NCI-H1417 treated with DMSO at 0.1 percent for 48 hours (cell line): ENCODE measurements at places on chromosomes 12 and 14.

DNA sequence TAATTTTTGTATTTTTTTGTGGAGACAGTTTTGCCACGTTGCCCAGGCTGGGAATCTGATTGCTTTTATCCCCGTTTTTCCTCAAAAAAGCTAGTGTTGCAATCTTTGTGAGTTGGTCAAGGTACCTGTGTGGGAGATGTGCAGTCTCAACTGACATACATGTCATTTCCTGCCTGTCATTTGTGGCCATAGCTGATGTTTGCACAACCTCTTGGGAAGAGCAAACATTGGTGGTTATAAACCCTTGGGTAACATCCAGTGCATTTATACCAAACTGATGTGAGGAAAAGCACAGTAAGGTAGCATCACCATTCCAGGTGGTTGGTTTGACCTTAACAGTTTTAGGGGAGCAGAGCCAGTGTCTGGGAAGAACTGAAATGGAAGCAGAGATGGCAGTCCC, 54.7 kb downstream of the ATG14 start:
- DNase-seq = no peak

DNA sequence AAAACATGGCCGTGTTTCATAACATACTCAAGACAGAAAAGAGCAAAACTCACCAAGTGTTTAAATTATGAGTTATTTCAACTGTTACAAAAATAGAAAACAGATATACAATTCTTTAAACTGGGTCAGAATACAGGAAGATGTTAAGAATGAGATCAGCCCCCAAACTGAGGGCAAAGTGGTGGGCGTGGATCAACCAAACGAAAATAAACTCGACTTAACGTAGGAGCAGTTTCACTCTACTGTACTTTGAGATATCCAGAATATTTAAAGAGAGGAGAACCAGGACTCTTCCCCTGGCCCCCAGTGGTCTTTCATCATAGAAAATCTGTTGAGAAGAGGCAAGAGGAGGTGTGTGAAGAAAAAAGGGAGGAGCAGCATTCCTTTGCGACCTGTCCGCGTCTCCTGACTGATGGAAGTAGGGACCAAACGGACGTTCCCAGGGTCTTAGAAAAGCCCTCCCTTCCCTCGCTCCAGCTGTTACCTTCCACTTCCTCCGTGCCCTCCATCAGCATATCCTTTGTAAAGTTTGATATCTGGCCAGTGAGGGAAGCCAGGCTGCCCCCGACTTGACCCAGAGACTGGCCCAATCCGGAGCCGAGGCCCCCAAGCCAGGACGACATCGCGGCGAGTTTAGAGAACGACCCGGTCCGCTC, 668 bp downstream of the TRIP11 start:
- DNase-seq = no peak

- no peak for DNase-seq
These were observed 33.2 kb upstream of the HELB start for GRCh38 chr12:66269142-66269541.

DNA sequence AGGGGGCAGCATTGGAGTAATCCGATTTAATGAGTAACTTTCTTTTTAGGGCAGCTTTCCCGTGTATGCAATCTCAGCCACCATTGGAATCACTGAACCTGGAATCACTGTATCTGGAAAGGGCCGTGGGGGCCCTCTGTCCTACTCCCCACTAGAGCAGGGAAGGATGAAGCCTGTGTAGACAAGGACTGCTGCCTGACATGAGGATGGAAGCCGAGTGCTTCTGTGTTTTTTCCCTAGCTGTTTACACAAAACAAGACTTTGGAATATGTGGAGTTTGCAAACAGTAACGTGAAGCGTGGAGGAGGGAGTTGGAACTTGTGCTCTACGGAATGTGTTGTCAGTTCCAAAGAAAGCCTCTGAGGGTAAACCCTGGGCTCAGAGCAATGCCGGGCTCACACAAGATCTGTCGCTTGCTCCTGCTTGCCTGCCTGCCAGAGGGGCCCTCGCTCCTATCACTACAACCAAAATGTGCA, 32.4 kb upstream of the HDAC7 start:
- no peak for DNase-seq

- no peak for DNase-seq
These were observed 30.4 kb upstream of the VWF start for GRCh38 chr12:6154730-6155459.

DNA sequence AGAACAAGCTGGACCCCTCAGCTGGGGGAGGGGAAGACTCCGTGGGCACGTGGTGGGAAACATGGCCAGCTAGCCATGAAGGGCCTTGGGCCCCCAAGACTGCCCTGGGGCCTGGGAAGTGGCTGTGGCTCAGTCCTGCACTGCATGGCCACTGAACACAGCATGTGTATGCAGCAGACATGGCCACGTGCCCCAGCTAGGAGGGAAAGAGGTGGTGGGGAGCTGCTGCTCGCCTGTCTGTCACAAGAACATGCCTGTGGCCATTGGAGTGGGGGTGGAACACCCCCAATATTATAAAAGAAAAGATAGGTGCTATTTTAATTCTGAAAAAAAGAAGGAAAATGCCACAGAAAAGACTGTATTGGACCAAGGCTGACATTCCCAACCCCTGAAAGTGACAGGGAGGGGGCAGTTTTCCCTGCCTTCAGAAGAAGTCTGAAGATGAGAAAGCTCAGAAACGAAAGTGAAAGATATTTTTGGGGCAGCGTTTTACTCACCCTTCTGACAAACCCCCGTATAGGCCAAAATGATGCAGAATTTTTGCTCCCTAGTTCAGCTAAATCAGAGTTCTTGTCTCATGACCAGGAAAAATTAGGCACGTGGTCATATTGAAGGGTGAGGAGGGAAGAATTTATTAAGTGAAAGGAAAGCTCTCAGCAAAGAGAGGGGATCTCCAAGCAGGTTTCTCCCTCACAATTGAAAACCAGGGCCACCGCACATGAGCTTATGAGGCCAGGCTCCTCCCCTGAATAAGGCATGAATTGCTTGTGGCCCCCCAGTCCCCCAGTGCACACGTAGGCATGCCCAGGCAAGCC, 35.2 kb upstream of the PCNX1 start:
- no peak for DNase-seq

DNA sequence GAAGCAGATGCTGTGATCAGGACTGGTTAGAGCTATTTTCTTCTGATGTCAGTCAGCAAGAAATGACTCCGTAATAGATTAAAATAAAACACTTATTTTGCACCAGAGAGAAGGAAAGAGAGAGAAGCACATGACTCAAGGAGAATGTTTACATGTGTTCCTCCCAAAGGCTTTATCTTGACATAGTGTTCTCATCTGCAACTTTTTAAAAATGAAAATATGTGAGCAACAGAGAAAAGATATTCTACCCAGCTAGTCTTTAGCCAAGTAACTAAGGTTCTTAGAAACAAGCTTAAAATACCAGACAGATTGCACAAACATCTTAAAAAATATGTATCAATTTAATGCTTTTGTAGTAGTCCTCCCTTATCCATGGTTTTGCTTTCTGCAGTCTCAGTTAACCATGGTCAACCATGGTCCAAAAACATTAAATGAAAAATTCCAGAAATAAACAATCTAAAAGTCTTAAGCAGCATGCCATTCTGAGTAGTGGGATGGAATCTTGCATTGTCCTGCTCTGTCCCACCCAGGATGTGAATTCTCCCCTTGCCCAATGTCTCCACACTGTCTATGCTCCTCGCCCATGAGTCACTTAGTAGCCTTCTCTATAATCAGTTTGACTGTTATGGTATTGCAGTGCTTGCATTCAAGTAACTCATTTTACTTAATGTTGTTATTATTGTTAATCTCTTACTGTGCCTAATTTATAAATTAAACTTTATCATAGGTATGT, 9.9 kb downstream of the SERPINA10 start:
- DNase-seq = no peak

- DNase-seq = no peak
These were observed 271.4 kb downstream of the RPS29 start for GRCh38 chr14:49314737-49315136.

- DNase-seq = no peak
These were observed 111.8 kb upstream of the MED13L start for GRCh38 chr12:116389326-116389725.

DNA sequence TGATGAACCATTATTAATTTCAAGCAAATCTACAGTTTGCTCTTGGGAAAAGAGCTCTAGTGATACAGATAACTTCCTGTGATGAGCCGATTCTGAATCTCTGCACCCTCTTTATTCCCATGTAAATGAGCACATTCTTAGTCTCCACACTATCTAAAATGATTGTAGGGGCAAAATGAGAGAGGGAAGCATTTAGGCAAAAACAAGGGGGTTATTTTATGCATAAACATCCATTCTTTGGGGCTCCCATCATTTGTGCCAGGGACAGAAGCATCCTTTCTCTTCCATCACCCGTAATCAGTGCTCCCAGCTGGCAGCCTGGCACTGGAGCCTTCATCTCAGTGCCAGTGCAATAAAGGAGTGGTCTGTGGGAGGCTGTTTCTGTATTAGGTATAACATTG, 1.7 kb upstream of the GPD1 start:
- DNase-seq = no peak

DNA sequence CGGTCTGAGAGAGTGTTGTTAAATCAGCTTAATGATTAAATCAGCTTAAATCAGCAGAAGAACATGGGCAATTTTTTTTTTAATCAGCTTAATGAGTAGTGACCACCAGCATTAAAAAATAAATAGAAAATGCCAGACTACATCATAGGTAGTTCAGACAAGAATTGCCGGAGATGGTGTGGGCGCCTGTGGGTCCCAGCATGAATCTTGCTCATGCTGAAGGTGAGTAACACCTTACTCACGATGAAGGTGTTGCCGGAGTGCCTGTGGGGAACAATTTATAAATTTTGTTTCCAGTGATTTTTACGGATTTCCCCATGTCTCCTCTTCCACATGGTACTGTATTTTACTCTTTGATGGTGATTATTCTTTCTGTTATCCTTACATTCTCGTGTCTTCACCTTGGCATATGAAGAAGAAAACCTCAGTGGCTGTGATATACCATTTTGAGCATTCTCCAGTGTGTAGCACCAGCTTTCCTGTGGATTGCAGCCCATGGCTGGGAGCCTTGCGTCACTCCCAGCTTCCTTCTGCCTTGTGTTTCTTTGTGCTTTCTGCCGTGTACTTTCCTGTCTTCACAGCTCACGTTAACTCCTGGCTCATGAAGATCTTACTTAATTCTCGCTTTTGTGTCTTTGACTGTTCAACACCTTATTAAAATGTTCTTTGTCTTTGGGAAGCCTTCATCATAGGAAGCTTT, 4.7 kb downstream of the TDRD9 start:
- DNase-seq = no peak

DNA sequence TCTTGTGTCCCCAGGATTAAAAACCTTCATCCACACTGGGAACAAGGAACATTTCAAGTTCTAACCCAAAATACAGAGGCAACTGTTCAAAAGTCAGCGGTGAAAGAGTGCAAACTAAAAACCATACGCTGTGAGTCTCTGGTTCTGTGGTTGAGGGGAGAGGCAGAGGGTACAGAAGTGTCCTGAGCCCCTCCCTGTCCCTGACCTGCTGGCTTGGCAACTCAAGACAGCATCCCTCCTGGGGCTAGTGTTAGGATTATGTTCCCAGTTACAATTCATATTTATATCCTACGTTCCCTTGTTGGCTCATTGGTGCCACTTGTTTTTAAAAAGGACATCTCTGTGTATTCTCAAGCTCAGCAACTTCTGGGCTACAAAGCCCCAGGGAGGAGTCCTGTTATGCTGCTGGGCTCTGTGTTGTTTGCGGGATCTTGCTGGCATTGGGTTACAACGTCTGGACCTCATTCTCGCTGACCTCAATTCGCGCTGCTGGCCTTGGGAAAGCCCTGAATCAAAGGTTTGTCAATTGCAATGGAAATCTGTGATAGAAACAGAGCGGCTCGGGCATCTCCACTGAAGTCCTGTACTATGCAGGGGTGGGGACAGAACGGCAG, 420.8 kb downstream of the FUT8 start:
- DNase-seq = no peak

DNA sequence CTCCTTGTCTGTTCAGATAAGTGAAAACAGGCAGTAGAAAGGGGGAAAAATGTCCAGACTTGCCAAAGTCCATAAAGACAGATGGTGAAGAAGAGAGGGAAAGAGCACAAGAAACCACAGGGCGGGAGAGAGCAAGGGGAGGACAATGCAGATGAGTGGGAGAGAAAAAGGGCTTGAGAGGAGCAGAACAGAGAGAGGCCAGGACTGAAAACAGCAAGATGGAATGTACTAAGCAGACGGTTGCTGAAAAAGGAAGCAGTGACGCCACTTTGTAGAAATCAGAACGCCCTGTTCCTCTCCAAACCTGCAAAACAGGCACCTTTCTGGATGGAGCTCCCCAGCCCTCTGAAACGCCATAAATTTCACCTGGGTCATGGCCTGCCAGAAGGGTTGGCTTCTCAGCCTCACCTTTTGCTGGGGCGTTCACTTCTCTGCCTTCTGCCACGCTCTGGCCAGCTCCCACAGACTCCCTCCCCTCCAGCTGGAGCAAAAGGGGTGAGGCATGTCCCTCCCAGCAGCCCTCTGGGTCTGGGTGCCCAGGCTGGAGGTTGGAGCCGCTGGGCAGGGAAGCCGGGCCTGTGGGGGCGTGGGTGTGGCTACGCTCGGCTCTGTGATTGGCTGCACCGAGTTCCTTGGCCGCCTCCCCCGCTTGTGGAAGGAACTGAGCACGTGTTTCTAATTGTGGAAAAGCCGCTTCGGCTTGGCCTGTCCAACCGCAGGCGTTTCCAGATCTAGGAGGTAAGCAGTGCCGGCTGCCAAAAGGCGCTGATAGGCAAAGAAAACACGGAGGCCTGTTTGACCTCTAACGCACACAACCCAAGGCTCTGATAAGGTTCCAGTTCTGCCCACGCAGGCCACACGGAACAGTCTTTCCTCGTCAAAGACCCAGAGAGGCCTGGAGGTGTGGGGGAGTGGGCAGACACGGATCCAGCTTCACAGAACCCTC, 29.3 kb downstream of the SLC7A8 start:
- DNase-seq = no peak

GRCh38 chr12:86914721-86915120, 658.5 kb upstream of the MGAT4C start:
- DNase-seq = peak; percentile 31

- DNase-seq = no peak
These were observed 135.5 kb downstream of the PAWR start for GRCh38 chr12:79555028-79555925.

DNA sequence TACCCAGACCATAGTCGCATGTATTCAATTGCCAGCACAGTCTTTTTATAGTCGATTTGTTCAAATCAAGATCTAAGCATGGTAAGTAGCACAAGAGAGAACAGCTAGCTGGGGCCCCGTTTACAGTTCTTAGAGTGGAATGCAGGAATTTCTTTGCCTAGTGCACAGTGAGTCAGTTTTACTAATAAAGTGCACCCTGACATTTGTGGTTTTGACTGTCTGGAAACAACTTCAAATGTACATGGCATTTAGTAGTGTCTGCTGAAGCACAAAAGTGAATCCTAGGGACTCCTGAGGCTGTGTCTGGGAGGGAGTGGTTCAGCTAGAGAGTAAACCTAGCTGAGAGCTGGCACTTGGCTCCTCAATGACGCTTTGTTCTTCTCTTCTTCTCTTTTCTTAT, 64.9 kb downstream of the TMX1 start:
- no peak for DNase-seq

- DNase-seq = no peak
These were observed 114.0 kb downstream of the BEGAIN start for GRCh38 chr14:100473249-100473648.
